ENCODE measurements at places on chromosomes 7 and 10.

- DNase-seq: no peak
These were observed 81.8 kb downstream of the COBL start for GRCh38 chr7:51234609-51235308.

- peak; percentile 65 for DNase-seq
These were observed 208.7 kb upstream of the PHYHIPL start for GRCh38 chr10:58967551-58968388.

DNA sequence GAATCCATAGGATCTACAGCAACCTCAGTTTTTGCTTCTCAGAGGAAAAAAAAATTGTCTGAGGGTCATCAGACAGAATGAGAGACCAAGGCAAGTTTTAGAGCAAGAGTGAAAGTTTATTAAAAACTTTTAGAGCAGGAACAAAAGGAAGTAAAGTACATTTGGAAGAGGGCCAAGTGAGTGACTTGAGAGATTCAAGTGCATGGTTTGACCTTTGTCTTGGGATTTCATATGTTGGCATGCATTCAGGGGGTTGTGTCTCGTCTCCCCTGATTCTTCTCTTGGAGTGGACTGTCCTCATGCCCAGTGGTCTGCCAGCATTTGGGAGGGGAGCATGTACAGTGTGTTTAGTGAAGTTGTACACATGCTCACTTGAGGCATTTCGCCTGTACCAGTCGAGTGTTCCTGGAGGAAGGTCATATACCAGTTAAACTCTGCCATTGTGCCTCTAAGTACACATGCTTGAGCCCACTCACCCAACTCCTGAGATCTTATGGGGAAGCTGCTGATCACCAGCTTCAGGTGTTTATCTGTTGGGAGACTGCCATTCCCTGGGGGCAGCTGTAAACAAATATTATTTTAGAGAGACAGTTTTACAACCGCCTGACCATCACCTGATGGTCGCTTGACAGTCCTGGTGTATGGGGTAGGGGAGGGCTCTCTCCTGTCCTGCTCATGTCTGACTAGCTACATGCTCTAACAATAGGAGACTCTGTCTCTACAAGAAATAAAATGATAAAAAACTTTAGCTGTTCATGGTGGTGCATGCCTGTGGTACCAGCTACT, 109.4 kb downstream of the EEPD1 start:
- no peak for DNase-seq

GRCh38 chr7:30082686-30083085, 52.1 kb upstream of the MTURN start:
- no peak for DNase-seq

- no peak for DNase-seq
These were observed 36.1 kb upstream of the SMNDC1 start for GRCh38 chr10:110340816-110341215.

DNA sequence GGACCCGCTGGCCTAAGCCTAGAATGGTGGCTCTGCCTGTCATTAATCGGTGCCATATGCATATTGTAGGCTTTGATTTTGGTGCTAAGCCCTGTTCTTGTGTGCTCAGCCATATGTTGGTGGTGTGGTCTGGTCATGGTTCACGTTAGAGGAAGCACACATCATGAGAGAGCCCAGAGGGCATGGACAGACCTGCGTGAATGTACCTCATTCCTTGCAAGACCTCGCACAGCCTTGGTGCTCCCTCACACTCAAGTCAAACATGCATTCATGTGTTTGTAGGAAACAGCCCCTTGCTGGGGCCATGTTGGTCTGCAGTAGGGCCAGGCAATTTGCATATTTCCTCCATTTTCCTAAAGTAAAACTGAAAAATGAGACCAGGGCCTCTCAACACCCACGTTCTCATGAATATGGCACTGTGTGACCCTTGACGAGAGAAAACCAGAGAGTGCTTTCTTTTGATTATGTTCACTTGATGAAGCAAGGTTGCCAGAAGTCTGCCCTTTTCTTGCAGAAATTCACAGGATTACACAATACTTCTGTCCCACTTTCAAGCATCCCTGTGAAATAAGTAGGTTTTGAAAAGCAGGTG, 268.7 kb downstream of the CELF2 start:
- no peak for DNase-seq

GRCh38 chr10:70357565-70357964, 24.9 kb downstream of the LRRC20 start:
- DNase-seq: no peak

DNA sequence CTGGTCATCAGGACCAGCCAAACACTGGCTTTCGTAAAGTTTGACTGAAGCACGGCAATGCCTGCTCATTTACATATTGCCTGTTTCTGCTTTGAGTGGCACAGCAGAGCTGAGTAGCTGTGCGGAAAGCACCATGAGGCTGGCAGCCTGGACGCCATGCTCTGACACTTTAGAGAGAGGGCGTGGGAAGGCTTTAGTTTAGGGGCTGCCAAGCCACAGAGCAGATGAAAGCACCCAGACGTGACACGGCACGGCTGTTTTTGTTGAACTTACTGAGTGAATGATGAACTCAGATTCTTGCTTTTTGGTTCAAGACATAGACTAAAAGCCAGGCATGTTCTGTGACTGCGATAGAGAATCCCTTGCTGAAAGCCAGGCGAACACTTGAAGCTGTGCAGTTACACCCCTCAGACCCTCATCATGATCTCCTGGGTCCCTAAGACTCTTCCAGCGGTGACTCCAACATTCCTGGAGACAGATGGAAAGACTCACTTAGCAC, 182.1 kb downstream of the ZMYND11 start:
- peak; percentile 66 for DNase-seq

DNA sequence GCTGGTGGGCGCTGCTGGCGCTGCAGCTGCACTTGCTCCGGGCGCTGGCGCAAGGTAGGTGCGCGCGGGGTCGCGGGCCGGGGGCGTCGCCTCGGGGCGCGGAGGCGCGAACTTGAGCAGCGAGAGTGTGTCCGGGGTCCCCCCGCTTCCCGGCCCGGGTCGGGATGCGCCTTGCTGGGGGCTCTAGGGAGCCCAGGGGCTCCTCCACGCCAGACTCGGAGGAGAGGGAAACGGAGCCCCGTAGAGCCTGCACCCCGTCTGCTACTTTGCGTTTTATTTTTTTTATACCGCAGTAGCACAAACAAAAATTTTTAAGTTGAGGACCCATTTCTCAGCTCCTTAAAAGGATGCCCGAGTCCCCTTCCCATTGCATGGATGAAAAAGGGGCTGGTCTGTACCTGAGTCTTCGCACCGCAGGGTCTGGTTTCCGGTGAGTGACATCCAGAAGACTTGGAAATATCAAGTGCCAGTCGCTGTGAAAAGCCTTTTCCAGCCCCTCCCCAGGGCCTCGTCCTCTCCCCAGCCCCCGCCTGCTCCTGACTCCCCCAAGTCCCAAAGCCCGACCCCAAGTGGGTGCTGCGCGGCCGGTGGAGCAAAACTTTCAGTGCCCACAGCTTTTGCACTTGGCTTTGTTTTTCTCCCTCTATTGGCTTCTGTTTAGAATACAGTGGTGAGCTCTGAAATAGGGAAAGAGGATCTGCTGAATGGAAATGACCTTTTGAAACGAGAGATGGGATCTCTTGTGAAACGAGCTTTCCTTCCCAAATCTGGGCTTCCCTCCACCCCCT, 973 bp downstream of the SDK1 start:
- DNase-seq: no peak

GRCh38 chr7:36868727-36869411, 144.6 kb upstream of the AOAH start:
- DNase-seq: no peak

GRCh38 chr10:34364253-34365037, 450.7 kb downstream of the PARD3 start:
- no peak for DNase-seq

DNA sequence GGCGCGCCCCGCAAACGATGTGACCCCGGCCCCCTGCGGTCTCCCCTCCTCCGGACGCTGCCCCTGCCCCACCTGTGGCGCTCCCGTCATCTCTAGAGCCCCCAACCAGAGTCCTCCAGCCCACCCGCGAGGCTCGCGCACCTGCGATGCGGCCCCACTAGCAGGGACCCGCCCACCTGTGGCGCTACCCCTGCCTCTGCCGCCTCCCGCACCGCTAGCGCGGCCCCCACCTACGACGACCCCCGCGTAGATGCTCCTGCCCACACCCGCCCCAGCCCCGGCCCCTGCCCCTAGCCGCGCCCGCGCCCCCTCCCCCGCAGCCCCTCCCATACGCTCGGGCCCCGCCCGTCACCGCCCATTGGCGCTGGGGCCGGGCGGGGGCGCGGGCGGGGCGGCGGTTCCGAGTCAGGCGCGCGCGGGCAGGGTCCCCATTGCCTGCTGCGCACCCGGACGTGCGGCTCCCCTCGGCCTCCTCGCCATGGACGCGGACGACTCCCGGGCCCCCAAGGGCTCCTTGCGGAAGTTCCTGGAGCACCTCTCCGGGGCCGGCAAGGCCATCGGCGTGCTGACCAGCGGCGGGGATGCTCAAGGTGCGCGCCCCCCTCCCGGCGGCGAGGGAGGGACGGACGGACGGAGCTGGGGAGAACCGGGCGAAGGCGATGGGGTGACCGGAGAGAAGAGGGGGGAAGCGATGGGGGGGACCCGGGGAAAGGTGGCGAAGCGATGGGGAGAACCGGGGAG, at the start of gene PFKP:
Gene PFKP (plus strand): TSS at position 431 of the 741 bp plus-strand sequence. CDS start 48 bp downstream, at position 479.
- peak; percentile 68 for DNase-seq

DNA sequence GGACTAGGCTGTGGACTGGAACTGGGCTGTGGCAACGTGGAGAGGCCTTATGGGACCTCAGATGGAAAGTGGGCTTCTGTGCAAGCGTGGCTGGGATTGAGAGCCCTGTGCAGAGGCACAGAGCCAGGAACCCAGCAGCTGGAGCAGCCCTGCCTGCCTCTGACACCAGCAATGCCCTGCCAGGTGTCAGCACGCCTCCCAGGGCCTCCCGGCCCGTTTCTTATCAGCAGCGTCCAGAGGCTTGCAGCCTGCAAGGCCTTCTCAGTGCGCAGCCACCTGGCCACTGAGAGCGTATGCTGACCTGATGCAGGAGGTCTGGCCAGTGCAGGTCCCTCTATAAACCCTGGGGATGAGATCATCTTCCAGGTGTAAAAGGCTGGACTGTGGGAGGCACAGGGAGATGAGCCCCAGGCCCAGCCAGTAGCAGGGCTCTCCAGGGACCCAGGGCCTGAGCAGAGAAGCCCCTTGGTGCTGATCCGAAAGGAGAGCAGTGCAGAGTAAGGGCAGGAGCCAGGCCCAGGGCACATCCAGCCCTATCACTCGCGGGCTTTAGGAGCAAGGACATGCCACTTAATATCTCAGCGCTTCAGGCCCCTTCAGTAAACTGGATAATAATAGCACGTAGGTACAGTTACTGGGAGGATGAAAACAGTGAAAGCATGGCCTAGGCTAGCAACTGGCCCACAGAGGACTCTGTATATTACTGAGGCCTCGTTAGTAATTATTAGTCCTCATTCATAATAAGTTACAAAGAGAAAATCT, 38.8 kb upstream of the ANTXRL start:
- peak; percentile 67 for DNase-seq

DNA sequence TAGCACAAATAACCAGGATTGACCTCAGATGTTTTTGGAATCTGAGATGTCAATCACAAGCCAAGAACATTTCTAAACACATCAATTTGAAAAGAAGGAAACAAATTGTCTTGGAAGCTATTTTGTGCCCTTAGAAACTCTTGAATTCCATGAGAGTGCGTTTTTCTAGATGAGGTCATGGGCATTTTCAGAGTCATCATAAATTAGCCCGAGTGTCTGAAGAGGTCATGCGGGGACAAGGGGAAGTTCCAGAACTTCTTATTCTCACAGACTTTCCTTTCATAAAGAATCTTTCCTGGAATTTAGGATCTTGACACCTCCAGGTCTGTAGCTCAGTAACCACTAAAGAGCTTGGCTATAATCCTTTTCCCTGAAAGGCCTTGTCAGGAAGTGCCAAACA, 28.2 kb downstream of the IL2RA start:
- DNase-seq: no peak

DNA sequence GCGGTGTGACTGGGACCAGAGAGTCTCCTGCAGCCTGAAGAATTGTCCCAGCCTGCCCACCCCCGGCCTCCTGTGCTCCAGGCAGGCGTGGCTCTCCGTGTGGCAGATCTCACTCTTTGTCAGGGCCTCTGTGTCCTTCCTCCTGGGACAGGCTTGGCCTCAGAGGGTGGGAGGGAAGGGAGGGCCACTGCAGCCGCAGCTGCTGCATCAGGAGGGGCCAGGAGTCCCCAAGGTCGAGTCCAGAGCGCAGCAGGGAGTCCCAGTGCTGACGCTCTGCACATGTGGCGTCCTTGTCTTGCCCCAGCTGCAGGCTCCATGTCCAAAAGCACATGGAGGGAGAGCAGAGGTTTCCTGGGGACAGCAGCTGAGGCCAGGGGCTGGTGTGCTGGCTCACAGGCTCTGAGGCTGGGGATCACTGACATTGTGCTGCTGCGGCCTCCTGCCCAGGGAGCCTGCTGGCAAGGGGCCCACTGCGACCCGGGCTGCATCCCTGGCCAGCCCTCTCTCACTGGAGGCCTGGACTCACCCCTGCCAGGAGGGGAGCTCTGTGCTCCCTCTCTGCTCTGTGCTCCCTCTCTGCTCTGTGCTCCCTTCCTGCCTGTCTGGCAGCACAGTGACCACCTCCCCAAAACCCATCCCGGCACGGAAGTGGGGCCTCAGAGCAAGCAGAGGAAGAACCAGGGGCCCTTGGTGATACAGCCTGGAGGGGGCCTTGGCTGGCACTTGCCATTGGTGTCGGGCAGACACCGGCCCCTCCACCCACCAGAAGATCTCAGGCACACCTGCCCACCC, 114.6 kb upstream of the RET start:
- peak; percentile 67 for DNase-seq

- no peak for DNase-seq
These were observed 15.6 kb downstream of the RBP3 start for GRCh38 chr10:47363781-47364180.

DNA sequence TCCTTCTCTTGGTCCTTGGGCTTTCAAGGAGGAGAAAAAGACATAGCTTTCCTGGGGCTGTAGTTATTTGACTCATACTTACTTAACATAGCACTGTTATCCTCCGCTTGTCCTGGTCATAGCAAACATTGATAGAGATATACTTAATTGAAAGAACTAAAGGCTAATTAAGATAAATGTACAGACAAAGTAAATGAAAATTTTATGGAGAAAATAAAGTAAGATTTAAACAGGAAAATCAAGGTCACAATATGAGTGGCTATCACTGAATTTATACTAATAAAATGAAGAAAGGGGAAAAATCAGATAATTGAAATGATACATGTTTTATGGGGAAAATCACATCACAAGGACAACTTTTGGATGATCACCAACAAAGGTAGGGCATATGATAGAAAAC, 849.7 kb downstream of the GRM8 start:
- DNase-seq: no peak

- no peak for DNase-seq
These were observed 65.1 kb downstream of the RGS10 start for GRCh38 chr10:119477444-119477843.

DNA sequence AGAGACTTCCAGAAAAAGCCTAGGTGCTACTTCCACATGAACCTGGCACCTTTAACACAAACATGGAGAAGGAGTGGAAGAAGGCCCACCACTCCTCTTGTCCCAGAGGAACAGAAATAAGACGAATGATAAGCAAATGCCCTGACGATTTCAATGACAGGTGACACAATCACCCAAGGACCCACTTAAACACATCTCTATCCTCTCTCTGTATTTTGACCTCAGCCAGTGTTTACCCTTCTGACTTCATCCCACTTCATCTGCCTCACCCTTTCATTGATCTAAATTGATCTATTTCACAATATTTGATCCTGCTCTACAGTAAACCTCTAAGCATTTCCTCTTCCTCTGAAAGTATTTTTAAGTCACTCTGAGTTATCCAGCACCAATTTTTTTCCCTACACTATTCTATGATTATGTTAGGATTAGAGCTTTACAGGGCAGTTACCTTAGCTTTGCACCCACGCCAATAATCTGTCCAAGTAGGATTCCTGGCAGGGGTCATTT, 9.1 kb downstream of the GOT1 start:
- no peak for DNase-seq

GRCh38 chr7:155358948-155359712, 61.5 kb downstream of the INSIG1 start:
- DNase-seq: no peak

All from left ventricle myocardium superior (tissue), 1 donor.